Right lobe of liver (tissue), 6 donors: ENCODE measurements at places on chromosomes 16 and 17. TPM values are rescaled to one million over a fixed set of nuclear protein-coding genes. Genes with fewer than 3 reads are reported as not detected.

- peaks cover 18% of the 10 kb centered on the region for H3K36me3 ChIP-seq
- H3K27ac ChIP-seq = no peak overlapping the region
- no peak for DNase-seq
- no peaks in the 10 kb centered on the region for H3K27me3 ChIP-seq
- no peak overlapping the region for H3K4me3 ChIP-seq
Observed at GRCh38 chr17:4109449-4109848, 33.4 kb downstream of the ZZEF1 start.

- H3K27ac ChIP-seq = peak overlapping the region; percentile 18
- DNase-seq = no peak
- H3K4me3 ChIP-seq = no peak overlapping the region
- H3K27me3 ChIP-seq = no peaks in the 10 kb centered on the region
- no peaks in the 10 kb centered on the region for H3K36me3 ChIP-seq
- H3K4me1 ChIP-seq = peaks cover 16% of the 10 kb centered on the region
Observed at GRCh38 chr17:17778308-17779014, 58.3 kb downstream of the SREBF1 start.

DNA sequence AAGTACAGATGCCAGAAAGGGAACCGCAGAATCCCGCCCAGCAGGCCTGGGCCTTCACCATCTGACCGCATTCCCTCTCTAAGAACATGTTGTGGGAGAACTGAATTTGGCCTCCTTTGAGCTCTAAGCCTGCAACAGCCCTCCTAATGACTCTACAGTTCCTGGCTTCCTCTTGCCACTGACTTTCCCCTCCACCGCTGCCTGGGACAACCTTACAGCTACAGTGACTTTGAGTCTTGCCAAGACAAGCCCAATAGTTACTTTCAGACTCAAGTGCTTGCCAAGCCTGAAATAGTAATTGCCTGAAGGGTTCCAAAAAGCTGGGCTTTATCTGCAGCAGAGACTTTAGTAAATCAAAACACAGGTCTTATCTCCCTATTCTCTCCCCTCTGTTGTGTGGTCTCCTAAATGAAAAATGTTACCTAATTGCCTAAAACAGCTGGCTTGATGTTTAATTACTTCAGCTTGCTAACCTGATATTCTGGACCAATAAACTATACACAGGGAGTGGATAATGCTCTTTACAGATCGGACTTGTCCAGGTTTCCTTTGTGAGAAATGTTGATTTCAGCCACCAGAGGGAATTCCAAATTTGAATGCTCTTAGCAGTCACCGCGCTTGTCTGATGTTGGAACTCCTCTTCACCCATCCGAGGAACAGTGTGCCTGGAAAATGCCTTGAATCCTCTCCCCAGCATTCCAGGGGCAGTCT, 85.1 kb upstream of the TBX2 start:
- DNase-seq = no peak
- H3K27me3 ChIP-seq = no peaks in the 10 kb centered on the region

The KRT13 gene
- not detected for total RNA-seq

The SLC43A2 gene
- total RNA-seq = 5.5 TPM

DNA sequence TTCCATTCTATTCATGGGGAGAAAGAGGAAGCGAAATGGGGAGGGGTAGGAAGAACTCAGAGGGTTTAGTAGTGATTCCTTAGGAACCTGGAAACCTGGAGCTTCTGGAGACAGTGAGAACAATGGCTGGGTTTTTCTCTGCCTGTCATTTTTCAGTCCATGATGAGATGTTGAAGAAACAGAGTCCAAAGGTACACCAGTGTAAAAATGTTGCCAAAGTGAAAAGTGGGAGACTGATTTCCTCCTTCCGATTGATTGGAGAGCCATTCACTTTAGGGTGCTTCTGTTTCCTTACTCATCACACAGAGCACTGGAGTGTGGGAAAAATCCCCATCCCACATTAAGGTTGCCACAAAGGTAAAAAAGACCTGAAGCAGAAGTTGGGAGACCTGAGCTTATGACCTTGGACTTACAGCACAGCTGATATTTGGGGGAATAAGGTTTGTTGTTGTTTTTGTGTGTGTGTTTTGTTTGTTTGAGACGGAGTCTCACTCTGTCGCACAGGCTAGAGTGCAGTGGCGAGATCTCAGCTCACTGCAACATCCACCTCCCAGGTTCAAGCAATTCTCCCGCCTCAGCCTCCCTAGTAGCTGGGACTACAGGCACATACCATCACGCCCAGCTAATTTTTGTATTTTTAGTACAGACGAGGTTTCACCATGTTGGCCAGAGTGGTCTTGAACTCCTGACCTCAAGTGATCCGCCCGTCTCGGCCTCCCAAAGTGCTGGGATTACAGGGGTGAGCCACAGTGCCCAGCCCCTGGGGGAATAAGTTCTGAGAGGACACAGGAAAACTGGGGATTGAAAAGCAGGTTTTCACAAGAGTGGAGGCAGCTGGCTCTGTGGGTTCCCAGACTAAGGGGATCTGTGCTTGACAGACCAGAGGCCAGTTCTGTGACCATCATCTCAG, 1.4 kb upstream of the DHX8 start:
- H3K4me1 ChIP-seq = peaks cover 66% of the 10 kb centered on the region
- no peaks in the 10 kb centered on the region for H3K27me3 ChIP-seq
- H3K36me3 ChIP-seq = no peaks in the 10 kb centered on the region
- H3K4me3 ChIP-seq = no peak overlapping the region
- no peak for DNase-seq

The CLEC18C gene
- 0.56 TPM for total RNA-seq

- no peaks in the 10 kb centered on the region for H3K27me3 ChIP-seq
- no peaks in the 10 kb centered on the region for H3K36me3 ChIP-seq
- DNase-seq = no peak
- H3K4me3 ChIP-seq = no peak overlapping the region
- H3K27ac ChIP-seq = no peak overlapping the region
Observed at GRCh38 chr16:52929478-52930400, 123.0 kb downstream of the CHD9NB start.
